ENCODE measurements at places on chromosomes 2 and 18. TPM values are rescaled to one million over a fixed set of nuclear protein-coding genes. Genes with fewer than 3 reads are reported as not detected.

The CACNB4 gene
- total RNA-seq: 1.7 TPM

The CKAP2L gene
- 27.0 TPM for total RNA-seq

- no peak overlapping the region for H3K4me3 ChIP-seq
- no peaks in the 10 kb centered on the region for H3K4me1 ChIP-seq
- H3K27me3 ChIP-seq: no peaks in the 10 kb centered on the region
- no peak overlapping the region for H3K27ac ChIP-seq
- no peak for DNase-seq
- H3K36me3 ChIP-seq: no peaks in the 10 kb centered on the region
These were observed 236.8 kb downstream of the SEPTIN10 start for GRCh38 chr2:109376796-109377495.

DNA sequence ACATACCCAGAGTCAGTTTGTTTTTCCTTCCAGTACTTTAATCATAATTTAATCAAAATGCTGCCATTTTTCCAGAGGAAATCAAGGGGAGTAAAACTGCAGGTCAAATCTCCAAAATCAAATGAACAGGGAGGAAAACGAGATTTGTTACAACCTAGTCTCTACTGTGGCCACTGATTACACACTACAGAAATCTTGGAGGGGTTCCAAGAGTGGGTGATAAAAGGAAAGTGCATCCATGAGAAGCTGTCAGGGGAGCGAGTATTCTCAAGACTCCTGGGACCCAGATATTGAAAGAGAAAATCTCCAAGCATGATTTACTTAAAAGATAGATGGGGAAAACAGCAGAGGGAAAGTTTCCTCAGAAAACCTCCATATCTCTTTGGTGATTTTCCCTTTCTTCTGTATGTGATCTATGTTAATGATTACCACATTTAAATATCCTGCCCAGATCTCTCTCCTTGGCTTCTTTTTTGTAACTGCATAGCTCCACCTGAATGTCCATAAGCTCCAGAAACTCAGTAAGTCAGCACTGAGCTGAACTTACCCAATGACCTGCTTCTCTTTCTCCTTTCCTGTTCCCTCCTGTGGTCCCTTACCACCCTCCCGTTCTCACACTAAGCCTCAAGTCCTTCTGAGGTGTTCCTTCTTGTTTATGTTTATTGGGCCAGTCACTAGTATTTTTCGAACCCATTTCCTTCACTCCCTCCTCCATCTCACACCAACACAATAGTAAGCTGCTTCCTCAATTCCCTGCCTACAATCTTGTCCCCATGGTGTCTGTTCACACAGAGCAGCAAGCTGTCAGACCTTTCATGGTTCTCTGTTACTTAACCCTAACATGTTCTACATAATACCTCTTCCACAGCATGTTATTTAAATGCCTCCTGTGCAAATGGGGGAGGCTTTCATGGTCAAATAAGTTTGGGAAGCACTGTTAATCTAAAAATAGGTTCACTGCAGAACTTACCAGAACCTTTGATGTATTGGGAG, 73.9 kb upstream of the TWSG1 start:
- no peaks in the 10 kb centered on the region for H3K4me1 ChIP-seq
- no peak overlapping the region for H3K27ac ChIP-seq
- H3K27me3 ChIP-seq: no peaks in the 10 kb centered on the region

DNA sequence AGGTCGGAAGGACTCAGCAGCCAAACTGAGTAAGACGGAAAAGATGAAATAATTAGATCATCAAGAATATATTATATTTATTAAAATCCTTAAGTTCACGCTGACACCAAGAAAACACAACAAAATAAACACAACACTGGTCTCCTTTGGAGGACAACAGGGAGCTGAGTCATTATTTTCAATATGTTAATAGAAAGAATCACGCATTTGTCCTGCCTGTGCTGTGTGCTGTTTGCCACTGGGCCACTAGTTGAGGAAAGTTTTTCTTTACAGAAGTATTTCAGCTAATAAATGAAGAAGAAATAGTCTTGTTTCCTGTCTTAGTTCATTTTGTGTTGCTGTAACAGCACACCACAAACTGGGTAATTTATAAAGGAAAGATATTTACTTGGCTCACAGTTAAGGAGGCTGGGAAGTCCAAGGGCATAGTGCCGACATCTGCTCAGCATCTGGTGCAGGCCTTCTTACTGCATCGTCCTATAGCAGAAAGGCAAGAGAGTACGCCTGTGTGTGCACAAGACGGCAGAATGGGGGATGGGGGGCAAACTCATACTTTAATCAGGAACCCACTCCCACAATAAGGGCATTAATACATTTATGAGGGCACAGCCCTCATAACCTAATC, 88.0 kb downstream of the TCF7L1 start:
- H3K27me3 ChIP-seq: no peaks in the 10 kb centered on the region
- H3K27ac ChIP-seq: no peak overlapping the region
- DNase-seq: no peak
- H3K4me1 ChIP-seq: no peaks in the 10 kb centered on the region
- H3K4me3 ChIP-seq: no peak overlapping the region

GRCh38 chr2:3665886-3666612, 8.0 kb downstream of the ALLC start:
- no peaks in the 10 kb centered on the region for H3K4me1 ChIP-seq
- H3K36me3 ChIP-seq: no peaks in the 10 kb centered on the region
- H3K27ac ChIP-seq: no peak overlapping the region
- DNase-seq: no peak
- H3K4me3 ChIP-seq: no peak overlapping the region

DNA sequence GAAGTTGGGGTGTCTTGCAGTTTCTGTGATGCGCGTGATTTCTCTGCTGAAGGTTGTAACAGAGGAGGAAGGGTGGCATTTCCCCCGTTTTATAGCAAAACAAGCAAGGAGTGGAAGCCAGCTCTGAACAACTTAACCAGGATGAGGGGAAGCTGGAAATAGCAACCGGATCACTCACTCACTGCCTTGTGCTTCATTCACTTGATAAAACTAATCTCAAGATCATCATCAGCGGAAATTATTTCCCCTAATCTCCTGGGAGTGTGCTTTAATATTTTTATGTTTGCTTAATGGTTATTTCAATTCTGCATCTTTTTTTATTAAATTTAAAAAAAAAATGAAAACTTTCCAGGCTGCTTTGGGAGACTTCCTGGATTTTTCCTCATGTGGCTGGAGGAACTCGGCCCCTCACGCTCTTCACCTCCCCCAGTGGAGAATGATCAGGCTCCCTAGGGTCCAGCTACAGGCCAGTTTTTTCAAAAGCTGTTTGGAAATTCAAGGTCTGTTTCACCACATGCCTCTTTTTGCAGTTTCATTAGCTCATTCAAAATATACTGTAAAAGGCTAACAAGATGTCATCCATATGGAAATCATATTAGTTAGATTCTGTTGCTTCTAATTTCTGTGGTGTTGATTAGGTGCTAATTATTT, 31.7 kb downstream of the CABLES1 start:
- H3K36me3 ChIP-seq: no peaks in the 10 kb centered on the region
- DNase-seq: no peak
- peaks cover 3% of the 10 kb centered on the region for H3K4me1 ChIP-seq
- no peak overlapping the region for H3K4me3 ChIP-seq
- H3K27ac ChIP-seq: 0 out of 2 replicates have a peak overlapping the region, but pooled peaks have one; percentile 8
- no peaks in the 10 kb centered on the region for H3K27me3 ChIP-seq

- no peaks in the 10 kb centered on the region for H3K36me3 ChIP-seq
- no peaks in the 10 kb centered on the region for H3K27me3 ChIP-seq
- no peak overlapping the region for H3K4me3 ChIP-seq
- H3K27ac ChIP-seq: no peak overlapping the region
- H3K4me1 ChIP-seq: peaks cover 3% of the 10 kb centered on the region
These were observed 19.0 kb upstream of the CCNYL1 start for GRCh38 chr2:207692206-207693065.

The EN1 gene
- 0.26 TPM for total RNA-seq

The DSG4 gene
- not detected for total RNA-seq

The CNRIP1 gene
- not detected for total RNA-seq

DNA sequence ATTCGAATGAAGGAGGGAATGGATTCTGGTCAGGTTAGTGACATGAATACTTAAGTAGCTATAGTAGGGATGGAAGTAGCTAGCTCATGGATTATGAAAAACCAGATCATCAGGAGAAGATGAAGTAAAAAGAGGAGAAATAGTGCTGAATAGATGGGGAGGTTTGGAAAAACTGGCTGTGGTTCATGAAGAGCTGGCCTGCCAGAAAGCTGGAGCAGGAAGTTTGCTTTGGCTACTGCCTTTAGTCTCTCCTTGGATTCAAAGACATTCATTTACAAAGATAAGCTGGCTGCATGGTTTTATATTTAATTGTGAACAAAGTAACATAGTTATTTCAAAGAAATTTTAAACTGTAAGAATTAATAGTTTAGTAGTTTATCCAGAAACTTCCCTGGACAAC, 567.0 kb downstream of the RIT2 start:
- DNase-seq: no peak
- no peak overlapping the region for H3K27ac ChIP-seq
- no peaks in the 10 kb centered on the region for H3K36me3 ChIP-seq
- no peaks in the 10 kb centered on the region for H3K27me3 ChIP-seq

DNA sequence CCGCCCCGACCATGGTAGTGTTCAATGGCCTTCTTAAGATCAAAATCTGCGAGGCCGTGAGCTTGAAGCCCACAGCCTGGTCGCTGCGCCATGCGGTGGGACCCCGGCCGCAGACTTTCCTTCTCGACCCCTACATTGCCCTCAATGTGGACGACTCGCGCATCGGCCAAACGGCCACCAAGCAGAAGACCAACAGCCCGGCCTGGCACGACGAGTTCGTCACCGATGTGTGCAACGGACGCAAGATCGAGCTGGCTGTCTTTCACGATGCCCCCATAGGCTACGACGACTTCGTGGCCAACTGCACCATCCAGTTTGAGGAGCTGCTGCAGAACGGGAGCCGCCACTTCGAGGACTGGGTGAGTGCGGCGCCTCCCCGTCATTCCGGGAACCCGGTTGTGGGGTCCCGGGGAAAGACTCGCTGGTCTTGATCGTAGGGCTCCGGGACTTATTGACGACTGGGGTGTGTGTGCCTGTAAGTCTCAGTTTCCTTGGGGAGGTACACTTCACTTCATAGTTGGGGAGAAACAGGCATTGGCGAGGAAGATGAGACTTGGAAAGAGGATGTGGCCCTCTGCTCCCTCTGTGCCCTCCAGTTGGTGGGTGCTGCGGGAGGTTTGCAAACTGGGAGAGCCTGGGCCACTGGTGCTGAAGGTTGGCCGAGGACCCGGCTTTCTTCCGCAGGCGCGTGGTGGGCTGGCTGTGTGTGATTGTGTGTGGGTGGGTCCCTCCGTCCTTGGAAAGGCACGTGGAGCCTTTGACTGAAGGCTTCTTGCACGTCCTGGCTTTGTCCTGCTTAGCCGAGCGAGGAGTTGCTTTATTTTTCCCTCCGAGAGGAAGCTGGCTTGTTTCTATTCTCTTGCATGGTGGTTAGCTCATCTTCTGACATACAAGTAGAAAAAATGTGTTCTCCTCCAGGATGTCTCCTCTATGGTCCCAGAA, 886 bp downstream of the PRKCE start:
- H3K27ac ChIP-seq: peak overlapping the region; percentile 75
- peaks cover 16% of the 10 kb centered on the region for H3K4me1 ChIP-seq
- H3K4me3 ChIP-seq: peak overlapping the region; percentile 90
- no peaks in the 10 kb centered on the region for H3K27me3 ChIP-seq
- no peak for DNase-seq
- H3K36me3 ChIP-seq: no peaks in the 10 kb centered on the region

The FBXO15 gene
- 1.9 TPM for total RNA-seq

DNA sequence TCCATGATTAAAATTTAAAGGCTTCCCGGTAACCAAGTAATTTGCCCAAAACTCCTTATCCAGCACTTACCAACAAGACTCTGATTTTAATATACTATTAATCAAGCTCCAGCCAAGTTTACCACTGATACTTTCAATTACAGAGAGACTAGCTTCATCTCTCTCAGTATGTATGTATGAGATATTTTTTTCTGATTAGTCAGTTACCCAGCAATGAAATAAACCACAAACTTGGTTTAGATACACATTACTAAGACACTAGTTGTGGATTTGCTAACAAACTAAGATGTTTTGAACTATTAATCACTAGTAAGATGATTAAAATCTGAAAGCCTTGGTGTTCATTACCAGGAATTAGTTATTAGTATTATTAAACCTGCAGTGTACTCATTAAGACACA, 1272.2 kb upstream of the ACVR2A start:
- no peaks in the 10 kb centered on the region for H3K36me3 ChIP-seq
- H3K27ac ChIP-seq: no peak overlapping the region
- no peaks in the 10 kb centered on the region for H3K4me1 ChIP-seq

- DNase-seq: no peak
- no peaks in the 10 kb centered on the region for H3K36me3 ChIP-seq
These were observed 3.4 kb downstream of the NAGK start for GRCh38 chr2:71071681-71072398.

DNA sequence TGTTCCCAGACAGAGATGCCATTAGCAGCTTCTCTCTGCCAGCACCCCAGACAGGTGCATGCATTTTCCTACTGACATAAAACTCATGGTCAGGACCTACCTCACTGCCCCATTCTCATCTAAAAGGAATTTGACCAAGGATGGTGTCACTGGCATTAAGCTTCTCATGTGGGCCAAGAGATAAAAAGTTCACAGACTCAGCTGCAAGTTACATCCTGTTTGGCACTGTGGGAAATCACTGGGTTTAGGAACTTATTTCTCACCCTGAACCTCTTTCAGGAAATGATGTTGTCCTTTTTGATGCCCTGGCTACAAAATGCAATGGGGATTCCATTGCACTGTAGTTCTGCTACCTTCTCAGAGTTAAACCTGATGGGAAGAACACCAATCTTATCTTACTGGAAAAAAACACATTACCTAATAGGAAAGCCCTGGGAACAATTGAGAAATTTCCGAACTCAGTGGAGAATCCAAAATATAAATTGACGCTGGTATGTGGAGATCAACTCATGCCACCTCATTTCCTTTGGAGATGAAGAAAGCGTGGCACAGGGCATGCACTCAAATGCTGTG, 252.1 kb upstream of the COPS8 start:
- H3K27ac ChIP-seq: no peak overlapping the region
- no peaks in the 10 kb centered on the region for H3K36me3 ChIP-seq
- no peak overlapping the region for H3K4me3 ChIP-seq
- H3K27me3 ChIP-seq: peaks cover 6% of the 10 kb centered on the region

DNA sequence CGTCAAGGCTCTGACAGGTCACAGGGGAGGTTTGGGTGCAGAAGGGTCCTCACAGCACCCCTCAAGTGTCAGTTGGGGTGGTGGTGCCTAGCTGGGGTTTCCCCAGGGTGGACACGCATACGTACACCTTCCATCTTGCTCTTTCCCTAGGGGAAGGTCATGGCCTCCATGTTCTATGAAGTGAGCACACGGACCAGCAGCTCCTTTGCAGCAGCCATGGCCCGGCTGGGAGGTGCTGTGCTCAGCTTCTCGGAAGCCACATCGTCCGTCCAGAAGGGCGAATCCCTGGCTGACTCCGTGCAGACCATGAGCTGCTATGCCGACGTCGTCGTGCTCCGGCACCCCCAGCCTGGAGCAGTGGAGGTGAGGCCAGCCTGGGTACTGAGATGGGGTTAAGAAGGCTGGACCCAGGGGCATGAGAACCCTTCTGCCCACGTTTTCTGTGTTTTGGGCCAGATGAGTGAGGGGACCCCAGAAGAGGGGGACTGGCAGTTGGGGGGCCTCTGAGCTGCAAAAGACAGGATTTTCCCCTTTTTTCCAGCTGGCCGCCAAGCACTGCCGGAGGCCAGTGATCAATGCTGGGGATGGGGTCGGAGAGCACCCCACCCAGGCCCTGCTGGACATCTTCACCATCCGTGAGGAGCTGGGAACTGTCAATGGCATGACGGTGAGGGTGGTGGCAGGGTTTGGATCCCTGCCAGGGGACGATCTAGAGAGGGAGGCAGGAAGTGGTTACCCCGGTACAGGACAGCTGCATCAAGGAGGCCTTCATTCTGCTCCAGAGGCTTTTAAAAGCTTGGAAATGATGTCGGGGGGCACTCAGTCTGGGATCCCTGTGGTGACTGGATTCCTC, 20.9 kb downstream of the SLC30A3 start:
- no peaks in the 10 kb centered on the region for H3K27me3 ChIP-seq
- no peaks in the 10 kb centered on the region for H3K4me1 ChIP-seq
- H3K27ac ChIP-seq: no peak overlapping the region
- peaks cover 12% of the 10 kb centered on the region for H3K36me3 ChIP-seq

All from Panc1 (cell line).